ENCODE measurements at places on chromosomes 6 and 20.

GRCh38 chr20:4978050-4978918, 23.0 kb downstream of the SLC23A2 start:
- no peak for DNase-seq

- DNase-seq, result no peak
Observed at GRCh38 chr6:47674673-47675072, 23.7 kb upstream of the ADGRF4 start.

DNA sequence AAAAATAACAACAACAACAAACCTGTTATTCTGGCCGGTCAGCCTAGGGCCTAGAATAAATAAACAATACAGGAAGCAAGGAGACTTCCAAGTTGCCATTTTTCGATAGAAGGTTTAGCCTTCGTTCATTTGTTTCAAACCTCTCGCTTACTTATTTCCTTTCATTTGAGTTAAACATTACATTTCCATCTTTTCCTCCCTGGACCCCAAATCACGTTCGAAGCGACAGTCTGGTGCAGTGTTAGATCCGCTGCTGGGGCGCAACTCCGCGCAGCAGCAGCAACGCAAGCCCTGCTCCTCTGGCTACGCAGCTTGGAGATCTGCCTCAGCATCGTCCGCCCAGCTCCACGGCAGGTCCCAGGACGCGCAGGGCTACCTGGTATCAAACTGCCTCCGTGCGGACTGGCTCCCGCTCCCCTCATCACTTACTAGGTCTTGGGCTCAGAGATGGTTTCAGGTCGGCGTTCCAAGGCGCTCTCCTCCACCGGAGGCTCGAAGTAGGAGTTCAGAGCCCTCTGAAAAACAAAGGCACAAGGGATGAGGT, 530 bp downstream of the TDP2 start:
- no peak for DNase-seq

- no peak for DNase-seq
Observed at GRCh38 chr20:5504061-5504739, 187.4 kb upstream of the PROKR2 start.

GRCh38 chr6:73823046-73823735, 127.2 kb downstream of the CD109 start:
- no peak for DNase-seq

- no peak for DNase-seq
Observed at GRCh38 chr20:4011226-4011975, 4.0 kb downstream of the RNF24 start.

DNA sequence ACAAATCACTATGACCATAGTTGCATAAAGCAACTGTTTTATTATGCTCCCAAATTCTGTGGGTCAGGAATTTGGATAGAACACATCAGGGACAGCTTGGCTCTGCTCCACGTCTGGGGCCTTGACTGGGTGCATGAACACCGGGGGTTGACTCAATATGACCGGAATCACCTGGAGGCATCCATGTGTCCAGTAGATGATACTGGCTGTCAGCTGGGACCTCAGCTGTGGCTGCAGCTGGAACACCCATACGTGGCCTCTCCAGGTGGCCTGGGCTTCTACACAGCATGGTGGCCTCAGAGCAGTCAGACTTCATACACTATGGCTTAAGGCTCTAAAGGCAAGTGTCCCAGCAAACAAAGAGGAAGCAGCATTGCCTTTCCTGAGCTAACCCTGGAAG, 113.4 kb downstream of the NRN1 start:
- DNase-seq, result no peak

Measured in NCI-H446 (cell line).